H1 (cell line): ENCODE measurements at places on chromosomes 4 and X.
A peak's percentile ranks its signal among the peaks of the same experiment; 100 is the strongest.

- DNase-seq, result no peak
Observed at GRCh38 chrX:3407781-3408180, 61.3 kb upstream of the MXRA5 start.

DNA sequence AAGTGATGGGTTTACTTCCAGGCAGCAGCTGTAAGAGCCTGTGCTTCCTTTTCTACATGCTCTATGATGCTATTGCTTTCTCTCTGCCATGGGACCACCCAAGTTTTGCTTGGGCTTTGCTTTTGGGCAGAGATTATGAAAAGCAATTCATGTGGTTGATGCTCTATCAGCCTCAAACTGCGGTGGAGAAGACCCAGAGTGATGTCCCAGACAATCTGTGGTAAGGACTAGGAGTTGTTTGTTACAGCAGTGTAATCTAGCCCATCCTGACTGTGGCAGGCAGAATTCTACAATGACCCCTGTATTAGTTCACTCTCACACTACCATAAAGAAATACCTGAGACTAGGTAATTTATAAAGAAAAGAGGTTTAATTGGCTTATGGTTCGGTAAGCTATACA is 9.2 kb upstream of the CYTL1 start:
- DNase-seq, result no peak

DNA sequence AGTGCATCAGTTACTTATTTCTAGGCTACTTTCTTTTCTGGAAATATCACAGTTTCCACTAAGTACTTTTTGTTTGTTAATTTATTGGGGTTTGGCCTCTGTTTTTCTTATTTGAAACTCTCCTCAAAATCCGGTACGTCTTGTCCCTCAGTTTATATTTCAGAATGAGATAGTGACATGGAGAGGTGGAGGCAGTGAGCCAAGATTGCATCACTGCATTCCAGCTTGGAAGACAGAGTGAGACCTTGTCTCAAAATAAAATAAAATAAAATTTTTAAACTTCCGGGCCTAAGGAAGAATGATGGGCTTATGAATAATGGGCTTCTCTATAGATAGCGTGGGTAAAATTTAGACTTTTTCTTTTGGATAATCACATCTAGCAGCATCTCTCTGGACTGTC is 567.8 kb downstream of the TRIML1 start:
- DNase-seq, result no peak

- DNase-seq, result no peak
Observed at GRCh38 chr4:180057891-180058671, 2185.1 kb upstream of the TENM3 start.

- no peak for DNase-seq
Observed at GRCh38 chr4:176526704-176527103, 206.9 kb downstream of the SPCS3 start.

DNA sequence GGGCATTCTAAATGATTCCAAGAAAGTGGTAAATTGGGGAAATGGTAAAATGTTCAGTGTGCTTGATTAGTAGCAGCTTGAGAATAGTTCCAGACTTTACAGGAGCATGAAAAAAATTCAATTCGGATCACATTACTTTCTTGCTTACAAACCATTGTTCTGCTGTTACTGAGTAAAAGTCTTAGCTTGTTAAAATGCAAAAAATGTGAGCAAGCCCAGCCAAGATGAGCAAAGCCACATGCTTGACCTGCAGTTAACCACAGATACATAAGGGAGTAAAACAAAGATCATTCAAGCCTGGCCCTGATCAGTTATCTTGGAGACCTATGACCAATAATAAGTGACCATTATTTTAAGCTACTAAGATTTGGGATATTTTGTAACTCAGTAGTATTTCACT is 562.9 kb upstream of the MAGEB2 start:
- no peak for DNase-seq

DNA sequence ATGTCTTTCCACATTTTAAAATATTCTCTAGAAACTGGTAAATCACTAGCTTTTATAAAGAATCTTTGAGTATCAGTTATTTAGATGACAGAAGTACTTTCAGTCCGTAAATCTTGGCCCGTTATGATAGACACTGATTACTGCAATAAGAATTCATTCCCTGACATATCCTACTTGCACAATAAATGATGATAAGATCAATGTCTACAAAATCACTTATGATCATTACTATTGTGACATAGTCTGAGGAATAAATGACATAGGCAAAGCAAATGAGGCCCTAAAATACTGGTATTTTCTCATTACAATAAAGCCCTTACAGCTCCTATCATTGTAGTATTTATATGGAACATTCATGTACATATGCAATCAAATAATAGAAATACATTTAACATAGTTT is 6.6 kb upstream of the PDCL2 start:
- no peak for DNase-seq

- DNase-seq, result no peak
Observed at GRCh38 chrX:48789366-48790220, 3.2 kb downstream of the GATA1 start.

DNA sequence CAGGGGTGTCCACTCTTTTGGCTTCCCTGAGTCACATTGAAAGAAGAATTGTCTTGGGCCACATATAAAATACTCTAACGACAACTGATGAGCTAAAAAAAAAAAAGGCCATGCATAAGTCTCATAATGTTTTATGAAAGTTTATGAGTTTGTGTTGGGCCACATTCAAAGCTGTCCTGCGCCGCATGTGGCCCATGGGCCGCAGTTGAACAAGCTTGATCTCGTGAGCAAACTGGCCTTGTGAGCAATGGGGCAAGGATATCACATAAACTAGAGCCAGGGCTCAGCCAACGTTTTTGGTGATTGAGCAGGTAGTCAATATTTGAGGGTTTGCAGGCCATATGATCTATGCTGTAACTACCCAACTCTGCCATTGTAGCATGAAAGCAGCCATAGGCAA is 44.6 kb upstream of the PHKA2 start:
- no peak for DNase-seq

- no peak for DNase-seq
Observed at GRCh38 chr4:126361287-126361686, 1046.5 kb downstream of the FAT4 start.

GRCh38 chr4:152357206-152357605 is 178.7 kb downstream of the FBXW7 start:
- no peak for DNase-seq

- no peak for DNase-seq
Observed at GRCh38 chrX:112512509-112512908, 167.2 kb downstream of the LHFPL1 start.

- DNase-seq, result no peak
Observed at GRCh38 chr4:40206426-40206825, 9.6 kb downstream of the RHOH start.

- DNase-seq, result no peak
Observed at GRCh38 chr4:1029529-1029928, 18.1 kb downstream of the FGFRL1 start.

GRCh38 chr4:127575888-127576287 is 56.9 kb upstream of the INTU start:
- DNase-seq, result no peak

GRCh38 chr4:5462896-5463295 is 245.5 kb downstream of the EVC2 start:
- no peak for DNase-seq

DNA sequence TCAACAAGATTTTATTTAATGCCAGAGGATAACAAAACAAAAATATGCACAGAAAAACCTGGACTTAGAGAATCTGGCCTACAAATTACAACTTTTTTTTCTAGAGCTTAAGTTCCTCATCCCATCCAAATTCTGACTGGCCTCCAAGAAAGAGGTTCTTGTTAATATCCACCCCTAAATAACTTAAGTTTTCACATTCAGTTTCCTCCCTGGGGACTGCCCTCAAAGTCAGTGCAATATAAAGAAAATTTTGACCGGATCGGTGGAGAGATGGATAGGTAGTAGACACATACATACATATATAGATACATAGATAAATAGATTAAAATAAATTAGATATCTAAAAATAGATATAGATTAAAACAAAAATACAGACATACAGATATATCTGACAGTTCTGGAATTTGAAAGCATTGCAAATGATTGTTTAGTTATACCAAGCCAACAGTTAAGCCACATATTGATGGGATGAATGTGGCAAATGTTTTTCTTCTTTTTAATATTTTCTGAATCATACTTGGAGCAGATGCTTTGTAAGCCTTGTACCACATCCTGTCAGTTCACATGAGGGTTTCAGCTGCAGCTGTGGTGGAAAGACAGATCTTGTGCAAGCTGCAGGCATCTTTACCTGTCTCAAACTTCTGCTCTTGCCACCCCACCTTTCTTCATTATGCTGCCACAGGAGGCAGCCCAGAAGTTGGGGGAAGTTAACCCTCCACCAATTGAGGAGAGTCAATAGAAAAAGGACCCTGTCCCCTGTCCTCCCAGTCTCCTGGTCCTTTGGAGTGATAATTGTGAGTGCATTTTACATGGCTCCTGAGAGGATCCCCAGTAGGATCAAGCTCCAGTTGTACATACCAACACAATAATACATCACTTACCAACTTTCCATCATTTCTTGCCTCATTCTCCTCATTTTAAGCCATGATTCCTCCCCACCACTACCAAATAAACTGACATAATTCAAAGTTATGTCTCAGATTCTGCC is 58.5 kb upstream of the PRDM8 start:
- no peak for DNase-seq

DNA sequence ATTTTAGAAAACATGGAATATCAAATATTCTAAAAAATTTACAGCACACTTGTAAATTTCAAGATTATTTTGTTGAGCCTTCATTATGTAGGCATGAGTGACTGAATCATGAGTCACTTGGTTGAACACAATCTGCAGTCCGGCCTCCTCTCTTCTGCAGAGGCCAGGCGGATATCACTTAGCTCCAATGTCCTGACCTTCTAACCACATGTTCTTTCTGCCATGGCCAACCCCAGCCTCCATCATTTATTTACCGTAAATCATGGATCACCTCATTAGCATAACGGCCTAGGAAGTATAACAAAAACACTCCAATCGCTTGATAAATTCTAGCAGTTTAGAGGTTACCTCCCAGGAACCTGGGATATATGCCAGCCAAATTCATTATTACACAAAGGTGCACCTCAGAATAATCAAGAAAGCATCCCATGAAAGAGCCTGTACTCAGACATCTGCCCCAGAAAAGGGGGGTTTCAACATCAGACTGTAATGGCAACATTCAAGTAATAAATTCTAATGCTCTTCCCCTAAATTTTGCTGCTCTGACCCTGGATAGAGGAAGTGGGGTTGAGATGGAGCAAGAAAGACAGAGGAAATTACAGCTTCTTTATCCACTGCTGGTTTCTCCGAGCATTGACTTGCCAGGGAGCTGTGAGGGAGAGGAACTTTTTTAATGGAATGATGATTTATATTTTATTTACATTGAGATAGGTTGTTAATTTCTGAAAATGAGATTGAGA is 2153.6 kb upstream of the AGA start:
- DNase-seq, result no peak

DNA sequence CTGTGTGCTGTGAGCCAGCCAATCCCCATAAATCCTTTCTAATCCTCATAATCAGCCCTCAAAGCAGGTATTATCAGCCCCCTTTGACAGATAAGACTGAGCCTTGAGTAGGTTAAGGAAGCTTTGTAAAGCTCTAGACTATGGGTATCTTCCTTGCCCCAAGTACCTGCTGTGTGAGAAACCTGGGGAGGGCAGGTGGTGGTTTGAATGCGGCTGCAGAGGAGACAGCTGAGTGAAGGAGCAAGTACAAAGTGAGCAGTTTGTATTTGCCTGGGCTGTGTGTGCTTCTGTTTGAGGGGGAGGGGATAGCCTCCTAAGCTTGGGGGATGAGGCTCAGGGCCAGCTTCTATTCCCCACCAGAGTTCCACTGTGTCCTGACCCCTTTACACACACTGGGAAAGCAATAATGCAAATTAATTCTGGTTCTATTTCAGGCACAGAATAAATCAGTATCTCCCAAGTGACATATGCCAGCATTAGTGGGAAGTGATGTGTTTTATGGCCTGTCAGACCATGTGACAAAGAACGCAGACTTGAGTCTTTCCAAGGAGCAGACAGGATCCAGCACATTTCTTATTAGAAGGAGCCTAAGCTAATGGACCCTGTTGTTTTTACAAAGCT is 63.5 kb downstream of the EVC start:
- DNase-seq, result no peak

- no peak for DNase-seq
Observed at GRCh38 chrX:54492340-54492739, 3.7 kb downstream of the FGD1 start.

DNA sequence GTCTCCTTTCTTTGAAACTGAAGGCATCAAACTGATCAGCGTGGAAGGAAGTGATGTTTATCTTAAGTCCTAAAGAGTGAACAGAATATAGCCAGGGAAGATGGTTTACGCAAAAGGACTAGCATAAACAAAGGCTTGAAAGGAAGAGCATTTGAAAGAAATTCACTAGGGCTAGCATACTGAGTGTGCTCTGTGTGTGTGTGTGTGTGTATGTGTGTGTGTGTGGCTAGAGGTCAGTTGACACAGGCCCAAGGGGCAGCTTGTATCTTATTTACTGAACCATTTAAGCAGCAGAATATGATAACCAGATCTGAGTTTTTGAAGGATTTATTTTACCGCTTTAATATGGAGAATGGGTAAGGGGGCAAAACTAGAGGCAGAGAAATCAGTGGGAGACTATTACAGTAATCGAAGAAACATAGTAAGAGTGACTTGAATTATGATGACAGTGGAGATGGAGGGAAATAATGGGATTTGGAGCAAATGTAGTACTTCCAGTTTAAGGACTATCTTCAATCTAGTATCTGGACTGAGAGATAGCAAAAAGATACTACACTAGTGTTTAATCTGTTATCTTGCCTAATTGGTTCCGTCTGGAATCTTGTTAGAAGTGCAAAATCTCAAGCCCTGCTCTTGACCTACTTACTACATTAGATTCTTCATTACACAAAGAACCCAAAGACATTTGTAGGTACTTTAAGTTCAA is 36.9 kb downstream of the CEP44 start:
- no peak for DNase-seq

DNA sequence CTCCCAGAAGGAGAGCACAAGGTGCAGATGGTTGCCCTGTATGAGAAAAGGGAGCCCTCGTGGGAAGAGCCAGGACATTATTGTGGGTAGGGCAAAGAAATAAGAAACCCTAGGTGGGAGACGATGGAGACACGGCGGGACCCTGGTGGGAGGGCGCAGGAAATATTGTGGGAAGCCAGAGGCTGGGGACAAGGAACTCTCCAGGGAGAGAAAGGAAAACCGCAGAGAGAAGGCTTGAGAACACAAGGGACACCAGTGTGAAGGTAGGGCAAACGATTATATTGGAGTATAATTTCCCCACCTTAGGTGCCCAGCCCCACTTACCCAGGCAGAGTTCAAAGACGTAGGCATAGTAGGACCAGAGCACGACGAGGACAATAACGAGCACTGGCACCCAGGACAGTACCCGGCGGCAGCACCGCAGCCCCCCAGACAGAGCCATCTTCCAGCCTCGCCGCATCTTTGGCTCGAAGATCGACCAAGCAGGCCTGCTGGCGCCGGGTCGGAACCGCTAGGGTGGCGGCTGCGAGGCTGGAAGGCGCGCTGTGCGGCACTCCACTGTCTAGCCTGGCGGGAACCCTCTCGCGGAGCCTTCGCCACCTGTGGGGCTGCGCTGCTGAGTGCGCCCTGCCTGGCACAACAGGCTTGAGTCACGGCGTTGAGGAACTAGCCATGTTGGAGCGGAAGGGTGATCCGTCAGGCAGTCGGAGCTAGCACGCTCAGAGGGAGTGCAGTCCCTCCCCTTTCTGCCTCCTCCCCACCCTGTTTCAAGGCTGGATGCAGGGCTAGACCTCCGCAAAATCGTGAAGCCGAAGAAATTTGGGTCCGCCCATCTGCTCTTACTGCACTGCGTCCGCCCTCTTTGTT is at the start of gene ZDHHC15:
TSS of gene ZDHHC15 (minus strand) at position 473 of the 867 bp plus-strand sequence. CDS start at position 460, 13 bp downstream.
- peak; percentile 27 for DNase-seq

- no peak for DNase-seq
Observed at GRCh38 chrX:42022158-42022557, 98.8 kb upstream of the CASK start.

- DNase-seq, result peak; percentile 56
Observed at GRCh38 chrX:39820938-39821708, 276.6 kb downstream of the BCOR start.
